ENCODE measurements at places on chromosomes 12 and 14.

DNA sequence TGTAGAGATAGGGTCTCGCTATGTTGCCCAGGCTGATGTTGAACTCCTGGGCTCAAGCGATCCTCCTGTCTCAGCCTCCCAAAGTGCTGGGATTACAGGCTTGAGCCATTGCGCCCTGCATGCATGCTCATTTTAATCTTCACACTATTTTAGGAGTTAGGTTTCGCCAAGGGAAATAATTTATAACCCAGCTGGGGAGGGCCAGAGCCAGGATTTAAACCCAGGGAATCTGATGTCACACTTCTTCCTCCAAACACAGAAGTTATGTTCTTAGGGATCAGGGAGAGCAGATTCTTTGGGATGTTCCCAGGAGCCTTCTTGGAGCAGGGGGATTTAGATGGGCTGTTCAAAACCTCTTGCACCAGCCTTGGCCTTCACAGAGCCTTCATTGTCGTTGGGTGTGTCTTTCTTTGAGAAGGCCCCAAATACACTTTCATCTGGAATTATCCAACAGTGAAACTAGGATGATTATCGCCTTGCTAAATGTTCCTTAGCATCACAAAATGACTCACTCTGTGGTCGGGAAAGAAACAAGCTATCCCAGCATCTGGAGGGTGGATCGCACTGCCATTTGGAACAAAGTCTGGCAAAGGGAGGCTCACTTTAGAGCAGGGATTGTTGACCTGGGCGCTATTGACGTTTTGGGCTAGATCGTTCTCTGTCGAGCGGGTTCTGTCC is 8.2 kb upstream of the PPP1CC start:
- peak; percentile 66 for DNase-seq

GRCh38 chr12:101747697-101748096 is 8.4 kb upstream of the SYCP3 start:
- DNase-seq = no peak

GRCh38 chr12:116497051-116497591 is 62.1 kb upstream of the MAP1LC3B2 start:
- DNase-seq = no peak

DNA sequence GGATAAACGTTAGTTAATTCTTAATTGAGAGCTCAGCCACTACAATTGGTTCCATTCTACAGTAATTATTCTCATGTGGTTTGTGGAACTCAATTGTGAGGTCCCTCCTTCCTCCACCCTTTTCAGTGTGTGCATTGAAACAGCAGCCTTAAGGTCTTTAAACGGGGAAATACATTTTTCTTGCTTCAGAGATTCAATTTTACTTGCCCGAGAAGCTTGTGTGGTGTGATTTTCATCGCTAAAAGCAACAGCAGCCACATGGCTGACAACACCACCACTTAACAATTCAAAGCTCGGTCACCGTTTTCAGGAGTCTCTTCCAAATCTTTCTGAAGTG is 733 bp upstream of the PPFIBP1 start:
- peak; percentile 9 for DNase-seq

- DNase-seq = no peak
These were observed 49.1 kb downstream of the KCNA1 start for GRCh38 chr12:4958697-4959375.
